ENCODE measurements at places on chromosomes 2 and 18. TPM values are rescaled to one million over a fixed set of nuclear protein-coding genes. Genes with fewer than 3 reads are reported as not detected.

DNA sequence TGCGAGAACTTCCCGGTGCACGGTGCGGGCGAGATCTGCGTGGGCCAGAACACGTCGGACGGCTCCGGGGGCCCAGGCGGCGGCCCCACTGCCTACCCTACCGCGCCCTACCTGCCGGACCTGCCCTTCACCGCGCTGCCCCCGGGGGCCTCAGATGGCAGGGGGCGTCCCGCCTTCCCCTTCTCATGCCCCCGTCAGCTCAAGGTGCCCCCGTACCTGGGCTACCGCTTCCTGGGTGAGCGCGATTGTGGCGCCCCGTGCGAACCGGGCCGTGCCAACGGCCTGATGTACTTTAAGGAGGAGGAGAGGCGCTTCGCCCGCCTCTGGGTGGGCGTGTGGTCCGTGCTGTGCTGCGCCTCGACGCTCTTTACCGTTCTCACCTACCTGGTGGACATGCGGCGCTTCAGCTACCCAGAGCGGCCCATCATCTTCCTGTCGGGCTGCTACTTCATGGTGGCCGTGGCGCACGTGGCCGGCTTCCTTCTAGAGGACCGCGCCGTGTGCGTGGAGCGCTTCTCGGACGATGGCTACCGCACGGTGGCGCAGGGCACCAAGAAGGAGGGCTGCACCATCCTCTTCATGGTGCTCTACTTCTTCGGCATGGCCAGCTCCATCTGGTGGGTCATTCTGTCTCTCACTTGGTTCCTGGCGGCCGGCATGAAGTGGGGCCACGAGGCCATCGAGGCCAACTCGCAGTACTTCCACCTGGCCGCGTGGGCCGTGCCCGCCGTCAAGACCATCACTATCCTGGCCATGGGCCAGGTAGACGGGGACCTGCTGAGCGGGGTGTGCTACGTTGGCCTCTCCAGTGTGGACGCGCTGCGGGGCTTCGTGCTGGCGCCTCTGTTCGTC is 1.7 kb downstream of the FZD7 start:
- peak; percentile 72 for DNase-seq

DNA sequence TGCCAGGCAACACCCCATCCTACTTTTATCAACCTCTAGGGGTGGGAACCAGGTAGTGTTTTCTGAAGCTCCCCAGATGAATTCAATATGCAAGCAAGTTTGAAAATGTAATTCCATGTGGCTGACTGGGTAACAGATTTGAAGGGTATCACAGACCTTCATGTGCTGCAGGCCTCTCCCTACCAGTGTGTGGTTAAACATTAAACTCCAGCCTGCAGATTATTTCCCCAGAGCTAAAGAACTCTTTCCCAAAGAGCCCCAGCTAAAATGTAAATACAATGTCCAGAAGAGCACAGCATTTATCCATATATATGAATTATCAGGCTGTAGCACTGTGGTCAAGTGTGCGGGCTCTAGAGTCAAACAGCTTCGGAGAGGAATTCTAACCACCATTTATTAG is 134.1 kb downstream of the MYO5B start:
- DNase-seq, result no peak

GRCh38 chr18:23311351-23312121 is 141.6 kb upstream of the RIOK3 start:
- peak; percentile 63 for DNase-seq

DNA sequence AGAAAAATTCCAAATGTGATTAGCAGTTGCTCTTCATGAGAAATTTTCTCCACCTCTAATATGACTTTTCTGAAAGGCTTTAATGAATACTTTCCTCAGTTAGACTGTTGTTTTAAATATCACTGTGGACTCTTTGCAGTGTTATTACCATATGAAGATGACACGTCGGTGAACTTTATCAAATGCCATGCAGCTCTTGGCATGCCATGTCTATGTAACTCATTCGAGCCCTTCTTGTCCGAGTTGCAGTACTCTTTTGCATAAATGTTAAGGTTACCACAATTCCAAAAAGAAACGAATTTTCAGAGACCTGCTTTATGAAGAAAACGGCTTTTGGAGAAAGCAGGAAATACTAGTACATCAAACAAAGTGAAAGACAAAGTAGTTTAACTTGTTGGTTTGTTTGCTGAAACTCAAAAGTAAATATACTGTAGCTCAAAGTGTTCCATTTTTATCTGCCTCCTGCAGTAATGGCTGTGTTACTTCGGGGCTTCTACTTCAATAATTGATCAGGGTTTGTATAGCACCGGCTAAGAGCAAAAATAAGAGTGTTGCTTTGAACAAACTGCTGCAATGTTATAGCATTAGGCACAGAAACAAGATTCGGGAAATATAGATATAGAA is 204.1 kb downstream of the ARHGAP15 start:
- no peak for DNase-seq

DNA sequence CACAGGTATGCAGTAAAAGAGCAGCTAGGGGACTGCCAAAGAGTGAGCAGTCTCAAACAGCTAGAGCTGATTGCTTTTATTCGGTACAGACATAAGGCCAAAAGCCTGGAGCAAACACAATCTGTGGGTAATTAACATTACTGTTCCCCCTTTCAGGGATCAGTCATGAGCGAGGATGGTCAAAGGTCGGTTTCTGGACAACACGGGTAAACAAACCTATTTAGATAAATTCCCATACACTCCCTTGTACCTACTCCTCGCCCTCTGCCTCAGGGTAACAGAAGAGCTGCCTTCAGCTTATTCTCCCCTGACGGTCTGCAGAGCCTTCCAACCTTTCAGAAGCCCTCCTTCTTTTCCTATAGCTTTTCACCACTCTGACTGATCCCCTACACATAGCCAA is 586.0 kb downstream of the SUCLG1 start:
- DNase-seq, result no peak

DNA sequence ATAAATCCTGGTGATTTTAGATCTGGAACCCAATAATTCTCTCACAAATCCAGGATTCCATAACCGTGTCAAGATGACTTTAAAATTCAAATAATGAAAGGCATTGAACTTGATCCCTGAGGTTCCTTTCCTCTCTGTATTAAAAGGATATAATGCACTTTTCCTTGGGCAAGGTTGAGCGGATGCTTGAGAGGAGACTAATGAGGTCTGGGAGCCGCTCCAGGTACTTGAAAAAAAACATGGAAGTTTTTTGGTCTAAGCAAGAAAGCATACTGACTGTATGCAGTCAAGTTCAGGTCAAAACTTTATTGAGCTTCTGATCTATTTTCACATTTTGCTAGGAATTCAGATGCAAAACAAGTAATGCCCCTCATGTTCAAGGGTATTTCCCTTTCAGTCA is 318.5 kb downstream of the RAD51AP2 start:
- DNase-seq, result no peak

The CIB4 gene
- not detected for total RNA-seq

DNA sequence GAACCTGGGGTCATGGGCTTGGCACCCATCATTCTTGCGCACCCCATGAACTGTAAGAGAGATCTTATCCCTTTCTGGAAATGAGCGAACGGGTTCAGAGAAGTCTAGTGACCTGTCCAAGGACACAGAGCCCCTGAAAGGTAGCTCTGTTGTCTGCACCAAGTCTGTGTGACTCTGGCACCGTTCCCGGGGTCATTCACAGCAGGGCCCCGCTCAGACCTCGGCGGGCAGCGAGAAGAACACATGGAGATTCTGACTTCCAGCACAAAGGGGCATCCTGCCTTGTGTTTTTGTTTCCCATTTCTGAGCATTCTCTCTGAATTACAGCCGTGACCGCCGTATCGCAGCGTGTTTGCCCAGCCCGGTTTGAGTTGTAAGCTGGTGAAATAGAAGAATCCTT is 231.7 kb downstream of the KLHL29 start:
- DNase-seq, result no peak

DNA sequence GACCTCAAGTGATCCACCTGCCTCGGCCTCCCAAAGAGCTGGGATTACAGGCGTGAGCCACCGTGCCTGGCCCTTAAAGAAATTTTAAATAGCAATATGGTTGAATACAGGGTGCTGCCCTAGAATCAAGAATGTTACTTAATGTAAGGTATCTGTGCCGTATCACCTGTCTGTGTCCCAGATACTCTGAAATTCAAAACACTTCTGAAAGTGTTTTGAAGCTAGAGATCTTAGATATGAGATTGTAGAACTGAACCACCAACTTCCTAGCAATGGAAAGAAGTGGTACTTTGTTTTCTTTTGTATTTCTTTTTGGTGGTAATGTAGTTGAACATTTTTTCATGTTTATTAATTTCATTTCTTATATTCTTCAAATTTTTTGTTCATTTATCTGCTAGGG is 13.0 kb downstream of the PTPN4 start:
- DNase-seq, result no peak

DNA sequence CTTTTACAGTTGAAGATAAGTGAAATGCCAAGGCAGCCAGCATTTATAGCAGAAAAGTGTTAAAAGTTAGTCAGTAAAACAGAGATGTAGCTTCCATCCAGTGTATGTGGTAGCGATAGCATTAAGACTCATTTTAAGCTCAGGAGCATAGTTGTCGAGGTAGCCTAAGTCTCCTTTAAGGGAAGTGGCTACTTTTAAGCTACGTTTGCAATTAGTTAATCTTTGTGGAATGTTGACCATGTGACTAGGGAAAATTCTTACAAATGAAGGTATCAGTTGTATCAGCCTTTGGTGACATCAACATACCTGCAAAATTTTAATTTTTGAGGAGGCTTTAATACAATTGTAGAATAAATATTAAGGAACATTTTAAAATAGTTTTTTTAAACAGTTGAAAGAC is 61.9 kb downstream of the LHCGR start:
- no peak for DNase-seq

- no peak for DNase-seq
These were observed 565.5 kb upstream of the CHAC2 start for GRCh38 chr2:53202063-53202462.

The PSTPIP2 gene
- total RNA-seq, result 1.6 TPM

The HAAO gene
- total RNA-seq, result 10.6 TPM

The RAB3GAP1 gene
- total RNA-seq, result 58.8 TPM

GRCh38 chr2:65630643-65631042 is 198.2 kb upstream of the SPRED2 start:
- DNase-seq, result no peak

DNA sequence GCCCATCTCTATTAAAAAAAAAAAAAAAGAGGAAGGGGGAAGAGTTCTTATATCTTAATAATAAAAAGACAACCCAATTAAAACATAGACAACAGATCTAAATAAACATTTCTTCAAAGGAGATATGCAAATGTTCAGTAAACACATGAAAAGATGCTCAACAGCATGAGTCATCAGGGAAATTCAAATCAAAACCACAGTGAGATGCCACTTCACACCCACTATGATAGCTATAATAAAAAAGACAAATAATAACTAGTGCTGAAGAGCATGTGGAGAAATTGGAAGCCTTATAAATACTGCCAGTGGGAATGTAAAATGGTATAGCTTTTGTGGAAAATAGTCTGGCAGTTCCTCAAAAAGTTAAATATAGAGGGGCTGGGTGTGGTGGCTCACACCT is 61.5 kb upstream of the CYP20A1 start:
- DNase-seq, result no peak

GRCh38 chr2:27857417-27858172 is 32.6 kb downstream of the RBKS start:
- DNase-seq, result no peak

The FABP1 gene
- not detected for total RNA-seq

The AQP12B gene
- total RNA-seq, result not detected

GRCh38 chr2:15889442-15890123 is 50.8 kb upstream of the MYCN start:
- peak; percentile 75 for DNase-seq

The C2orf72 gene
- total RNA-seq, result 0.07 TPM

The MALL gene
- 8.0 TPM for total RNA-seq

DNA sequence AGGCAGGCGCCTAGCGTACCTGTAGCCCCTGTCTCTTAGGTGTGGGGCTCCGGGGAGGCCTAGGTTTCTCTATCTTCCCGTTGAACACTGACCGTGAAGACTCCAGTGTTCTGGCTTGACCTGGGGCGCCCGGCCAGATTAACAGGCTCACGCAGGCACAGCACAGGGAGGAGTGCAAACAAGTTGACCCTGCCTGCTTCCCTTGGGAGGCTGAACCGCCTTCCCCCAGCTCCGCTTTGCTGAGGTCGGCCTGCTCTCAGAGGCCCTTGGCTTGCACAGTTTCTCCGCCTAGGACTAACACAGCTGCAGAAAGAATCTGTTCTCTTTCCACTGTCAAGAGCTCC is 567 bp downstream of the PCYOX1 start:
- peak; percentile 85 for DNase-seq

- DNase-seq, result no peak
These were observed 65.6 kb downstream of the INPP4A start for GRCh38 chr2:98510322-98510662.

The CYP27C1 gene
- total RNA-seq, result not detected

DNA sequence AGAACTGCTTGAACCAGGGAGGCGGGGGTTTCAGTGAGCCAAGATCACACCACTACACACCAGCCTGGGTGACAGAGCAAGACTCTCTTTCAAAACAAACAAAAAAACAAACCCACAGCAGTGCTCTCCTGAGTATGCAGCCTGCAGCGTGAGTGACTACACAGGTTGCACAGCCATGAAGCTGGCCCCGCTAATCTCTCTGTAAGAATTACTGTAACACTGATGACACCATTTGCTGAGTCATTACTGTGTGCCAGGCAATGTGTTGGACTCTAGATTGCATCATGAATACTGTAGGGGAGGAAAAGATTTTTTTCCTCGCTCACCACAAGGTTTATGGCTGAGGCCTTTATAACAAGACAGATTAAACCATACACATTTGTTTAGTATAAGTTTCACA is 118.6 kb upstream of the ATP8B1 start:
- DNase-seq, result no peak

DNA sequence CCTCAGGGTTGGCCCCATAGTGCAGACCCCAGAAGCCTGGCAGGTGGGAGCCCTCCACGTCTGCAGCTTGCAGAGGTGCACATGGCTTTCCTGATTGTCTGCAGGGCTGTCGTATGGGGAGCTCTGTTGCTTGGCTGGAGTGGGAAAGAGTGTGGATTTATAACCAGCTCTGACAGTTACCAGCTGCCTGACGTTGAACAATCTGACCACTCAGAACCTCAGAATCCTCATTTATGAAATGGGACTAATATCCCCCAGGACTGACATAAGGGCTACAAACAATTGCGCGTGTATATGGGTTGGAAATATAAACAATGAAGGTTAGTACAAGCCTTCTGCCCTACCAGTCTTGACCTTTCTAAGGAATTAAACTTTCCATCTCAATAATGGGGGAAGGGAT is 13.9 kb upstream of the PXDN start:
- DNase-seq, result no peak

- no peak for DNase-seq
These were observed 60.2 kb downstream of the PRPF40A start for GRCh38 chr2:152657043-152657442.

GRCh38 chr2:263022-263738 is 652 bp downstream of the SH3YL1 start:
- no peak for DNase-seq

The FBXO15 gene
- 0.67 TPM for total RNA-seq

The CPO gene
- total RNA-seq, result not detected

The LIPG gene
- total RNA-seq, result 0.91 TPM

The LCT gene
- not detected for total RNA-seq

DNA sequence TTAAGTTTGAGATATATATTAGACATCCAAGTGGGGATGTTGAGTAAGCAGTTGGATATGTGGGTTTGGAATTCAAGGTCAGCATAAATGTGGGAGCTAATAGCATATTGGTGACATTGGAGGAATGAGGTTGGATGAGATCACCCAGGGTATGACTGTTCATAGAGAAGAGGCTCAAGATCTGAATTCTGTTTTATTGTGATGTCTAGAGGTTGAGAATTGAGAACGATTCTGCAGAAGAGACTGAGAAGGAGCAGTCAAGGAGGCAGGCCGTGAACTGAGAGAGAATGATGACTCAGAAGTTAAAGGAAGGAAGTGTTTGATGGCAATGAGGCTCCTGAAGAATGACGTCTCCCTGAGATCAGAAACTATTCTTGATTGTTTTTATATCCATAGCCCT is 5.9 kb downstream of the SERPINB11 start:
- DNase-seq, result no peak
